ENCODE measurements at places on chromosomes 16 and 17.

DNA sequence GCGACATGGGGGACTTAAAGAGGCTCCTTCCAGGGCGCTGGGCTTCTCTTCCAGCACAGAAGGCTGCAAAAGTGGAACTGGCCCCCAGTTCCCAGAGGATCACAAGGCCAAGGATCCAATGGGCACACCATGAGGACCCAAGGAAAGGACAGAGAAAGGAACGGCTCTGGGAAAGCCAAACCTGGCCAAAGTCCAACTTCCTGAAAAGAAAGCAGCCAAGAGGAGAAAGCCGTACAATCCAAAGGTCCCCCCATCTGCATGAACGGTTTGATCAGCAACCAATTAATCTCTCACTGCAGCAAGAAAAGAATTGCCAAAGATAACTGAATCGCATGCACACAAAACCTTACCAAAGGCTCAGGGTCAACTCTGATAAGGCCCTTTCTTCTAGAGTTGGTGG lies 19.8 kb upstream of the ICAM2 start:
- no peak for DNase-seq

DNA sequence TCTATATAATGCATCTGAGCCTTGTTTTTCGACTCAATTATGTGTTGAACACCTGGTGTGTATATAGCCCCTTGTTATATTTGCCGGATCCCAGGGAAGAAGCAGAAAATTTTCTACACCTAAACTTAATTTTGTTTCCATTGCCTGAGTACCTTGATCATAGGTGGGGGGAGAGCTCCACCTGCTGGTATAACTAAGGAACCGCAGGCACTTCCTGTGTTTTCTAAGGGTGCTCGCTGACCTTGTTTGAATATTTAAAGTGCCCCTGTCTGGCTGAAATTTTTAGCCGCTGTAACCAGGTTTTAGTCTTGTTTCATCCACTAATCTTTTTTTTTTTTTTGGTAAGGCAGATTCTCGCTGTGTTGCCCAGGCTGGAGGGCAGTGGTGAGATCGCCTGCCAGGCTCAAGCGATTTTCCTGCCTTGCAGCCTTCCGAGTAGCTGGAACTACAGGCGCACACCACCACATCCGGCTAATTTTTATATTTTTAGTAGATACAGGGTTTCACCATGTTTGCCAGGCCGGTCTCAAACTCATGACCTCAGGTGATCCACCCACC lies 6.5 kb upstream of the NUBP1 start:
- DNase-seq: peak; percentile 46

DNA sequence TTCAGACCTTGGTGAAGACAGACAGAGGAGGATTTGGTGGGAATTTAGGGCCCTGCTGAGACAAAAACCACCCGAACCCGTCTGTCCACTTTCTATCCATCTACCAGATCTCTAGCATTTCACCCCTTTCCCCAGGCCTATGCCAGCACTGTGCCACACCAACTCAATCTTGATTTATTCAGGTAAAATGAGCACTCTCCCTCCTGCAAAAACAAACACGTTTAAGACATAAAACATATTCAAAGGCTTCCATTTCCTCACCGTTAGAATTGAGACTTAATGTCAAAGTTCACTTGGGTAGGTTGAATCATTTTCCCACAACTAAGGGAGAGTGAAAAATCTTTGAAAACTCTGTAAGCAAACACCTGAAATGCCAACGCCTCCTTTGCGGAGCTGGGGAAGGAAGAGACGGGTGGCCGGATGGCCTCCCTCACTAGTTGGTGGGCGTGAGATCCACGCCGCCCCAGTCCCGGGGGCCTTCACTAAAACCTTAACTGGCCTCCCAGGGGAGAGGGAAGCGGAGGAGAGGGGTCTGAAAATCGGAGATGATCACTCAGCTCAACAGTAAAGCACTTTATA lies 862 bp downstream of the DCAKD start:
- DNase-seq: no peak

DNA sequence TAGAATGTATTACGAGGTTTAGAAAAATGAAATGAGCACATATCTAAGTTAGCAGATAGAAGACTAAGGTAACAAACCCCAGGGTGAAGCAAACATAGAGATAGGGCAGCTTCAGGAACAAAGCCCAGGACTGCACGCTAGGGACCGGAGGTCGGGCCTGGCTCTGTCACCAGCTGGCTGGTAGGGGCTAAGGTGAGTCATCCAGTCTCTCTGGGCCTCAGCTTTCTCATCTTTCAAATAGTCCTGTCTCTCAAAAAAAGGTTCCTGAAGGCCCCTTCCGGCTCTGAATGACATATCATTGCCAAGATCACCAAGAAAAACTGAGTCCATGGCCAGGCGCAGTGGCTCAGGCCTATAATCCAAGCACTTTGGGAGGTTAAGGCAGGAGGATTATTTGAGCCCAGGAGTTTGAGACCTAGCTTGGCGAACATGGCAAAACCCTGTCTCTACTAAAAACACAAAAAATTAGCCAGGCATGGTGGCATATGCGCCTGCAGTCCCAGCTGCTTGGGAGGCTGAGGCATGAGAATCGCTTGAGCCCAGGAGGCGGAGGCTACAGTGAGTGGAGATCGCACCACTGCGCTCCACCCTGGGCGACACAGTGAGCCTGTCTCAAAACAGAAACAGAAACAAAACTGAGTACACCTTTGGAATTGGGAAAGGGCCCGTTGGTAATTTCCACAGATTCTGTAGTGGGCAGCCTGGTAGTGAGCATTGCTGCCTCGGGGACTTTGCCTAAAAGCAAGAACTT lies 26.0 kb downstream of the PKD1L3 start:
- DNase-seq: no peak

DNA sequence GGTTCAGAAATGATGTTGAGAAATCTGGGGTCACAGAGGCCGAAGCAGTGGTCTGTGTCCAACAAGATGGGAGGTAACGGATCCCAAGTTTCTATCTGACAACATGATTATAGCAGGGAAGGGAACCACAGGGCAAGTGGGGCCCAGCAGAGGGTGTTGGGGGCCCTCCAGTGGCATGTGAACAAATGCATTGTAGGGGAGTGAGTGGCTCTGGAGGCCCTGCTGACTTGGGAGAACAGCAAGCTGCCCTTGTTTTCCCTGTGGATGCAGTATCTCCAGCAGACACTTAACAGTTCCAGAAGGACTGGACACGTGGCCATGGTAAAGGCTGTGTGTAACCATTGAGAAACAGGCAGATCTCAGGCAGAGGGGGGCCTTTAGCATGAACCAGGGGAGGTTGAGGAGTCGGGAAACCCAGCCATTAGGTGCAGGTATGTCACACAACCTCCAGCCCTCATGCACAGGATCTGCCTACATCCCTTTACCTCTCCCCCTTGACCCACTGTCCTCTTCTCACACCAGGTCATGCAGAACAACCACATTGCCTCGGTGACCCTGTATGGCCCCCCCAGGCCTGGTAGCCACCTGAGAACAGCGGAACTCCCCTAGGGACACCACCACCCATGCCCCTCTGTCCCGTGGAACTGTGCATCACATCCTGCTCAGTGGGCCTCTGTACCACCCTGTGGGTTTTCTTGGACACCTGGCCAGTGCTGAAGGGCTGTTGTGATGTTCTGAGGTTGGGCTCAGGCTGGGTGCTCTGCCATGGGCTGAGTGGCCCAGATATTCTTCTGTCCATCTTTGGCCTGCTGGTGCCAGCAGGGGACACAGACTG lies 4.1 kb downstream of the B3GNT9 start:
- DNase-seq: no peak

DNA sequence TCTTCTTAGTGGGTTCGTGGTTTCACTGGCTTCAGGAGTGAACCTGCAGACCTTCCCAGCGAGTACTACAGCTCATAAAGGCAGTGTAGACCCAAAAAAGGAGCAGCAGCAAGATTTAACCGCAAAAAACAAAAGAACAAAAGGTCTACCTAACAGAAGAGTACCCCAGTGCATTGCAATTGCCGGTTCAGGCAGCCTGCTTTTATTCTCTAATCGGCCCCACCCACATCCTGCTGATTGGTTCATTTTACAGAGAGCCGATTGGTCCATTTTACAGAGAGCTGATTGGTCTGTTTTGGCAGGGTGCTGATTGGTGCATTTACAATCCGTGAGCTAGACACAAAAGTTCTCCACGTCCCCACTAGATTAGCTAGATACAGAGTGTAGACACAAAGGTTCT lies 2.0 kb upstream of the ARRB2 start:
- no peak for DNase-seq

GRCh38 chr16:86379505-86379846 lies 130.9 kb upstream of the FOXF1 start:
- no peak for DNase-seq

DNA sequence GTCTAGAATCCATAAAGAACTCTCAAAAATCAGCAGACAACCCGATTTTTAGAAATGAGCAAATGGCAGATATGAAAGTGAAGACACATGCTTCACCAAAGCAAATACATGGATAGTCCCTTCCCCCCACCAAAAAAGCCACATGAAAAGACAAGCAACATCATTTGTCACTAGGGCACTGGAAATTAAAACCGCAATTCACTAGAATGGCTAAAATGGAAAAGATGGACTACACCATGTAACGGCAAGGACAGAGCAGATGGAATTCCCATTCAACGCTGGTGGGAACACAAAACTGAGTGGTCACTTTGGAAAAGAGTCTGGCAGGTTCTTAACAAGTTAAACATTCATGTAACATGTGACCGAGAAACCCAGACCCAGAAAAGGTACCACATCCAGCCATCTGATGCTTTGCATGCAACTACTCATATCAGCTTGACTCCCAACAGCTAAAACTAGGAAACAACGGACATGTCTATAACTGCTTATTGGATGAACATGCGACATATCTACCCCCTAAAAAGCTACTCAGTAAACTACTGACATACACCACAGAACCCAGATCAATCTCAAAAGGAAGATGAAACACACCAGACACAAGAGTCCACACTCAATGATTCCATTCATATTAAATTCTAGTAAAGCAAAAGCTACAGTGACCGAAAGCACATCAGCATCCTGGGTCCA lies 132.6 kb downstream of the ZNF778 start:
- no peak for DNase-seq

DNA sequence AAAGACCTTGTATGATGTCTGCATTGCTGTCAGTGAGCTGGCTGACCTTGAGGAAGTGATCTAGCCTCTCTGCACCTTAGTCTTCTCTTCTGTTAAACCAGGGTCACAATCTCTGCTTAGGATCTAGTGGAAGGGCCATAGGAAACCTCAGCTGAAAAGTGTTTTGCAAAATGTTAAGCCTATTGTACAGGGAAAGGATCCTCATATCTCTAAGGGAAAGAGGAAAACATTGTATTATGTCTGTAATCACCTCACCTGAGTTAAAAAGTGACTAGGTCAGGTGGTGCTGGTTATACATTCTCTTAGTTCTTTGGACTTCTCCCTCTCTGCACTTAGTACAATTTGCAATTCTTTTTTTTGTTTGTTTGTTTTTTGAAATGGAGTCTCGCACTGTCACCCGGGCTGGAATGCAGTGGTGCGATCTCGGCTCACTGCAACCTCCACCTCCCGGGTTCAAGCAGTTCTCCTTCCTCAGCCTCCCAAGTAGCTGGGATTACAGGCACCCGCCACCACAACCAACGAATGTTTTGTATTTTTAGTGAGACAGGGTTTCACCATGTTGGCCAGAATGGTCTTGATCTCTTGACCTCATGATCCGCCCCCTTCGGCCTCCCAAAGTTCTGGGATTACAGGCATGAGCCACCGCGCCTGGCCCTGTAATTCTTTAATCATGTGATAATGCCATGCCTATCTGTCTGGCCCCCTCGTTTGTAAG lies 2.0 kb upstream of the SEPHS2 start:
- DNase-seq: no peak

GRCh38 chr16:24010440-24011089 lies 174.8 kb downstream of the PRKCB start:
- peak; percentile 55 for DNase-seq

- DNase-seq: no peak
These were observed 21.1 kb upstream of the NSMCE1 start for GRCh38 chr16:27289669-27290068.

DNA sequence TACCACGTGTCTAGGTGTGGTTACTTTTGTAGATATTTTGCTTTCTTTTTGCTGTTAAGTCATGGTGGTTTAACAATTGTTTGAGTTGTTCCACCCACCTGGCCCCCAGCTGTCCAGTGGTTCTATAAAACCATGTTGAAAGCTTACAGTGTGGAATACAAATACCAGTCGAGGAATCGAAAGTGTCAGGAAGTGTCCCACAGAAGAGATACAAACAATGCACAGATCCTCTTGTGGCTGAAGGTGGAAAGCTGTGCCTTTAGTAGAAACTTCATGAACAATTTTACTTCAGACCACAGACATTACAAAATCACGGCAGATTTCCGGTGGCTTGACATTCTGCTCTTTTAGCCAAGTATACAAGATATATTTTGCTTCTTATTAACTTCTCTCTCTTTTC lies 782.4 kb upstream of the SOX9 start:
- no peak for DNase-seq

DNA sequence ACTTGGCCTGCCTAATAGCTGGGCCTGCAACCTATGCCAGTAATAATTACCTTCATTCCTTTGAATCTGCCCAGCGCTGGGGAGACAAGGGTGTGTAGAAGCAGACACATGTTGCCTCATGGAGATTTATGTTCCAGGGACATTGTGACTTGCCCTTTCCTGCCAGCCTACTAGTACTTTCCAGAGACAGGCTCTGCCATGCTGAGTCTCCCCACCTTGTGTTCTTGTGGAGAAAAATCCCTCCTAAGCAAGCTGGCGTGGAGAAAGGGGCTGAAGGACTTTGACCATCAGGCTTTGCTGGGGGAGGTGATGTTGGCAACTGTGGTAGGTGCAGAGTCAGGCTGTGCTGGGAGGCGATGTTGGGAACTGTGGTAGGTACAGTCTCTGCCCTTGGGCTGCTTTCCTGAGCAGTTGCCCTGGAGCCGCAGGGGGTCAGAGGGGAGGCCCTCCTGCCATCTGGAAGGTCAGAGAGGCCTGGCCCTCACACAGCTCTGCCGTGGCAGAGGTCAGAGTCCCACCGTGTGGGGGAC lies 4.0 kb downstream of the KSR1 start:
- no peak for DNase-seq

- no peak for DNase-seq
These were observed 57.6 kb downstream of the CDRT4 start for GRCh38 chr17:15409721-15410250.

- DNase-seq: no peak
These were observed 11.4 kb downstream of the KRABD2 start for GRCh38 chr17:8365143-8365542.
